H7 (cell line): ENCODE measurements at places on chromosomes 5 and 9. TPM values are rescaled to one million over a fixed set of nuclear protein-coding genes. Genes with fewer than 3 reads are reported as not detected.

MRNIP gene
- 34.7 and 56.2 TPM in 2 replicates for total RNA-seq

ELOVL7 gene
- total RNA-seq = 2.2 and 2.6 TPM in 2 replicates

CDKN2A gene
- not detected in 2 replicates for total RNA-seq

ETF1 gene
- total RNA-seq = 103 and 113 TPM in 2 replicates

GRIN1 gene
- total RNA-seq = 0.33 and 0.52 TPM in 2 replicates

ARSI gene
- total RNA-seq = 3.2 and 3.6 TPM in 2 replicates

TAF11L10 gene
- total RNA-seq = not detected in 2 replicates

FGD3 gene
- 1.3 and 2.4 TPM in 2 replicates for total RNA-seq

GNG10 gene
- total RNA-seq = 27.7 and 30.1 TPM in 2 replicates

SLCO4C1 gene
- 1.7 and 2.8 TPM in 2 replicates for total RNA-seq

RBM22 gene
- total RNA-seq = 35.2 and 39.6 TPM in 2 replicates

ARHGEF28 gene
- total RNA-seq = 0.41 and 0.42 TPM in 2 replicates

SARDH gene
- 7.3 and 9.9 TPM in 2 replicates for total RNA-seq

DBN1 gene
- 165 and 216 TPM in 2 replicates for total RNA-seq

GFI1B gene
- total RNA-seq = 0.52 TPM in 1 of 2 replicates, not detected in the other

FGF18 gene
- 1.9 TPM in 2 replicates for total RNA-seq

PLPPR1 gene
- total RNA-seq = 2.7 and 2.8 TPM in 2 replicates

NEUROG1 gene
- not detected in 2 replicates for total RNA-seq

FBP1 gene
- 5.4 and 7.5 TPM in 2 replicates for total RNA-seq

PCDHA9 gene
- 0.03 TPM in 1 of 2 replicates, not detected in the other for total RNA-seq

JAKMIP2 gene
- total RNA-seq = 0.94 and 1.7 TPM in 2 replicates

LCN6 gene
- total RNA-seq = not detected in 2 replicates

ANGPTL2 gene
- total RNA-seq = 4.7 and 8.3 TPM in 2 replicates

RAD50 gene
- total RNA-seq = 11.4 and 19.5 TPM in 2 replicates

STK10 gene
- total RNA-seq = 7.4 and 10.2 TPM in 2 replicates

SPRY4 gene
- 71.7 and 93.3 TPM in 2 replicates for total RNA-seq

COL23A1 gene
- total RNA-seq = 15.0 and 18.0 TPM in 2 replicates

CMYA5 gene
- 0.80 and 1.00 TPM in 2 replicates for total RNA-seq

RAB3C gene
- total RNA-seq = 6.2 and 11.5 TPM in 2 replicates

CDC26 gene
- total RNA-seq = 36.0 and 40.8 TPM in 2 replicates

GRXCR2 gene
- total RNA-seq = not detected in 2 replicates

SPINK7 gene
- not detected in 2 replicates for total RNA-seq

SCAI gene
- 6.4 and 10.6 TPM in 2 replicates for total RNA-seq

PTGES gene
- 0.69 and 1.2 TPM in 2 replicates for total RNA-seq

MARCOL gene
- total RNA-seq = not detected in 2 replicates
